Left kidney (tissue), 8 donors: ENCODE measurements at places on chromosomes 5 and 9. TPM values are rescaled to one million over a fixed set of nuclear protein-coding genes. Genes with fewer than 3 reads are reported as not detected.

DNA sequence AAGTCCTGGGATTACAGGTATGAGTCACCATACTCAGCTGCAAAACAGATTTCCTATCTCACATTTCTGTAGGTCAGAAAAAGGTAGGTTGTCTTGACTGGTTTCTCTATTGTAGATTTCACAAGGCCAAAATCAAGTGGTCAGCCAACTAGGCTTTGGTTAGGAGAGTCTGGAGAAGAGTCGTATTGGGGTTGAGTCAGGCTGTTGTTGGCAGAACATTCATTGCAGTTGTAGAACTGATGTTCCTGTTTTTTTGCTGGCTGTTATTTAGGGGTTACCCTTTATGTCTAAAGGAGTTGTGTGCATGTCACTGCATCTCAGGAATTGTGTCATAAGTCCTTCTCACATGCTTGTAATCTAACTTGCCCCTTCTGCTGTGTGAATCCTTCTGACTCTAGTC lies 814.2 kb upstream of the GRAMD2B start:
- DNase-seq, result no peak

- DNase-seq, result peak; percentile 22
These were observed 589 bp downstream of the CKS2 start for GRCh38 chr9:89311346-89312221.

The ZBED3 gene
- polyA plus RNA-seq, result 40.3 TPM

The CDKN2A gene
- 0.35 TPM for polyA plus RNA-seq

- no peak for DNase-seq
These were observed 8.4 kb downstream of the SLC36A3 start for GRCh38 chr5:151295138-151295537.

The RANBP3L gene
- 8.0 TPM for polyA plus RNA-seq

- no peak for DNase-seq
These were observed 159.9 kb downstream of the GOLPH3 start for GRCh38 chr5:32014096-32014745.

DNA sequence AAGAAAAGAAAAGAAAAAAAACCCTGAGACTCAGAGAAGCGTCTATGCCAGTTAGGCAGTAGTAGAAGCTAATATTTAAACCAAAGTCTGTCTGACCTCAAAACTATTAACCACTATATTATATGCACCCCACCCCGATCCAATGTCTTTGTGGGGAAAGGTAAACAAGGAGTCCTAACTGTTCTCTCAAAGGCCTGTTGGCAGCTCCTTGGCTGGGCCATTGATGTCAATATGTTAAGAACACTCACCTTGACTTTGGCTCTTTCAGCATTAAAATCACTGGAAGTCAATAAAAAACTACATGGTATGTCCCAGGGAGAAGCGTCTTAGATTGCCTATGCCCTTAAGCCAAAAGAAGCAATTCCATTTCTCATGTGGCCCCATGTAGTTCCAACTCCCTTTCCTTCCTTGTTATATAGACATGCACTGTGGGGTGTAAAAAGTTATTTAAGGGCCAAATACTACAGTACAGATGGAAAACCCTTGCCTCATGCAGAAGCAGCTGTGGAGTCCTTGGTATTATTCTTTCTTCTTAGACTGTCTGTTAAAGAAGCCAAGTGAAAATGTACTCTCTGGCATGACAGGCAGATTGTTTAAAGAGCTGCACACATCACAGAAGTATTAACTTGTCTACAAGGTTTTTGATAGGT lies 308.6 kb upstream of the RPS23 start:
- no peak for DNase-seq

The LHX6 gene
- 3.5 TPM for polyA plus RNA-seq

- DNase-seq, result no peak
These were observed 1054.9 kb downstream of the PTPRD start for GRCh38 chr9:9557804-9558334.

The RAB3C gene
- polyA plus RNA-seq, result 2.6 TPM

The LVRN gene
- 3.0 TPM for polyA plus RNA-seq

- no peak for DNase-seq
These were observed 270.7 kb downstream of the NR3C1 start for GRCh38 chr5:143132739-143133138.

DNA sequence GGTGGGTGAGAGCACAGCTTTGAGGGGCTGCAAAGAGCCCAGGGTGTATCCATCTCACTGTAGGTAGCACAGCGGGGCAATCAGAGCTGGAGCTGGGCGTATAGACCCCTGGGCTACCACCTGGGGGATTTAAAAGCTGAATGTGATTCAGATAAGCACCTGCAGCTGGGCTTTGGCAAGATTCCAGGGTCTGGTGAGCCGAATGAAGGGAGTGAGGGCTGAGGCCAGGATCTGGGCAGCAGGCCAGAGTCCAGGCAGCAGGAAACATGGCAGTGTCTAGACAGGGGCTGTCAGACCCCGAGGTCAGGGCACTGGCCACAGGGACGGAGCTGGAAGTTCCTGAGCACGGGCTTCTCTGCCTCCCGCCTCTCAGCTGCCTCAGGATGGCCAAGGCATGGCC lies 8.7 kb downstream of the ASS1 start:
- no peak for DNase-seq
